ENCODE measurements at places on chromosomes 1 and 21. TPM values are rescaled to one million over a fixed set of nuclear protein-coding genes. Genes with fewer than 3 reads are reported as not detected.

EFCAB14 gene
- total RNA-seq, result 25.3 TPM

ADGRL4 gene
- total RNA-seq, result 3.9 TPM

PTP4A2 gene
- total RNA-seq, result 195 TPM

FMO2 gene
- total RNA-seq, result 0.31 TPM

AMY2A gene
- not detected for total RNA-seq

RIPPLY3 gene
- total RNA-seq, result 0.34 TPM

CENPL gene
- total RNA-seq, result 5.3 TPM

Data from motor neuron (in vitro differentiated cells).